ENCODE measurements at places on chromosomes 5 and 9.

DNA sequence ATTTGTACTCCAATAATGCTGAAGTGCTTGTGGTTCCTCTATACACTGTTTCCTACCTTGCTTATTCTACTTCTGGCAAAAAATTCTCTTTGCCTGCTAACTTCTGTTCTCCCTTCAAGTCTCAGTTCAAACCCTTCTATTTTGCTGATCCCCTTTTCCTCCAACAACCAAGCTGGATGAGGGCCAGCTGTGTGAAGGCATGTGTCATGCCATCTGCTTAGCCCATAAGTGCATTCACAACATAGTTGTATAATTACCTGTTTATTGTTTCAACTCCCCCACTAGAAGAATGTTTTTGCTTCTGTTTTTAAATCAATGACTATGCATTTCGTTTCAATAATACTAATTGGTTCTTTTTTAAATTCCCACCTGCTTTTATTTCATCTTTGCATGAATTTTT is 1951.4 kb upstream of the WWC1 start:
- DNase-seq, result no peak

- no peak for DNase-seq
These were observed 57.7 kb upstream of the RPS23 start for GRCh38 chr5:82335806-82336205.

DNA sequence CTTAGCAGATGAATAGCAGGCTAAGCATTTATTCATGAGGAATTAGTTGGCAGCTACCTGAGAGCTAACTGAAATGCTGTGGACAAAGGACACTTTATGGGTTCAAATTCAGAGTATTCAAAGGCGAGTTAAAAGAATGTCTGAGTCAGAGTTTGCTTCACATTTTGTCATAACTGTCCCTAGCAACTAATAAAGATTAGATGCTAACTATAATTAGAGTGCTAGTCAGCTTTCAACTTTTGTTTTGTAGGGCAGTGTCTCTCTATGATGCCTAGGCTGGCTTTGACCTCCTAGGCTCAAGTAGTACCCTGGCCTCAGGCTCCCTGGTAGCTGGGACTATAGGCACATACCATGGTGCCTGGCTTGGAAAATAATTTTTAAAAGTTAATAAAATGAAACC is 4.6 kb downstream of the SMC5 start:
- no peak for DNase-seq

DNA sequence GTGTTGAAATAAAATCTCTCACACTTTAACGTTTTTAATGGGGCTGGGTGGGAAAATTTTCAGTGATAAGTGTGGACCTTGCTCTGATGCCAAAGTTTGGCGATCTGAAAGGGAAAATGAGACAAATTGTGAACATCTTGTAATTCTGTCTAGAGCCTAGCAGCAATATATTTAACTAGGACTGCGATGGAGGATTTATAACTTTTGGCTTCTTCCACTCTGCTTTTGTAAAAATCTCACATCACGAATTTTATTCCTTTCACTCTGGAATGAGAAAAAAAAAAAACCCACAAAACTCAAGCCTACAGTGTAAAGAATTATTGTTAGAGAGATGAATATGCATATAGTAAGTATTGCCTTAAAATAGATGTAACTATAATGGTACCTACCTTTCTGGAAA is 19.9 kb downstream of the CCNH start:
- DNase-seq, result no peak

GRCh38 chr5:73940801-73941200 is 314.8 kb downstream of the ARHGEF28 start:
- DNase-seq, result no peak

GRCh38 chr5:159444441-159445082 is 114.3 kb upstream of the IL12B start:
- peak; percentile 15 for DNase-seq

- DNase-seq, result peak; percentile 63
These were observed 60.3 kb downstream of the CDKN2A start for GRCh38 chr9:21933865-21934264.

- DNase-seq, result no peak
These were observed 4.3 kb downstream of the ANP32B start for GRCh38 chr9:97987487-97987886.

Measured in AML-193 (cell line).